ENCODE measurements at places on chromosomes 1 and 21.
A peak's percentile ranks its signal among the peaks of the same experiment; 100 is the strongest.

DNA sequence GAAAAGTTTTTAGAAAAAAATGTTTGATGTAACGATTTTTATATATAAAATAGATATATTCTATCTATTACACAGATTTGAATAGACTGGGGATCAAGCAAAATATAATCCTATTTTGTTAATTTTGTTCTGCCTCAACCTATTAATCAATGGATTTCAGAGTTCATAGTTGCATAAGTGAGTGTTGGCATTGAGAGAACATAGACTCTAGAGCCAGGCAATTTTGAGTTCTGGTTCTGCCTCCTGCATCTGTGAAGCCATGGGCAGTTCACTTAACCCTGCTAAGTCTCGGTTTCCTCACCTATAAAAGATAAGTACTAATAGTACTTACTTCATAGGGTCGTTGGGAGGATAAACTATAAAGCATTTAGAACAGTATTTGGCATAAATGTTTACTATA lies 13.6 kb upstream of the PKN2 start:
- no peak for DNase-seq

DNA sequence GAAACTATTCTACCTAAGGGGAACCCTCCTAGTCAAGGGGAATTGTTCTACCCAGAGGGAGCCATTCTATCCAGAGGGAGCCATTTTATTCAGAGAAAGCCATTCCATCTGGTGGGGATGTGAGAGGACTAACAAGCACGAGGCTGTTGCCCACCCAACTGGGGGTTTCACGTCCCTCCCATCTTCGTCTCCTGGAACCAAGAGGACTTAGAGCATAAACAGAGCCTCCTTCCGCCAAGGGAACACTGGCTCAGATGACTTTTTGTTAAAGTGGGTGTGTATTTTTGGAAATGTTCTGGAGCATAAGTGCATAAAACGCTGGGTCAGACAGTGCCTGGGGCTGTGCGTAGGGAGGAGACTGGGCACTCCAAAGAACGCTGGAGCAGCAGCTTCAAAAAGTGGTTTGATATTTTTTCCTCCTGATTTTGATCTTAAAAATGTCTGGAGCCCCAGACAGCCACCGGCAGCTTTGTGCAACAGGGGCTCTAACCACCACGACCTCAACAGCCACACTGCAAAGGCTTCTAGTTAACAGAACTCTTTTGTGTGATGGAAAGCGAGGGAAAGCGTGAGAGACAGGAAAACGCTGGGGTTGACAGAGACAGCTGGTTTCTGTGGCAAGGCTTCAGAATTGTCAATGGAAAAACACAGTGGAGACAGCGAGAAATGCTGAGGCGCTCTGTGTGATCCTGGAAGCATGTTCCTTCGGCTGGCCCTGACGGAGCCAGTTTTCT lies 363.6 kb upstream of the CAMK1G start:
- no peak for DNase-seq

DNA sequence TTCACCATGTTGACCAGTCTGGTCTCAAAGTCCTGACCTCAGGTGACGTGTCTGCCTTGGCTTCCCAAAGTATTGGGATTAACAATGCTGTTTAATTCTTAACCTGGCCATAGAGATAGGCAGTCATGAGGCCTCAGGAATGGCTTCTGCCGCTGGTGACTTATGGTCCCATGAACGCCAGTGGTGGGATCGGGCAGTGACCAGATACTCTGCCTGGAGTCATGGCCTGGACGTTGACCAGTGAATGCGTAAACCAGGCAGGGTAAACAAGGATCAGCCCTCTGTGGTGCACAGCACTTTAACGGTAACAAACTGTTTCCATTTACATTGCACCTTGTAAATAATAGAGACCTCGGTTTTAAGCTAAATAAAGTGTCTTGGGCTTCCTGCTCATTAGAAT lies 23.0 kb downstream of the MTARC1 start:
- no peak for DNase-seq

DNA sequence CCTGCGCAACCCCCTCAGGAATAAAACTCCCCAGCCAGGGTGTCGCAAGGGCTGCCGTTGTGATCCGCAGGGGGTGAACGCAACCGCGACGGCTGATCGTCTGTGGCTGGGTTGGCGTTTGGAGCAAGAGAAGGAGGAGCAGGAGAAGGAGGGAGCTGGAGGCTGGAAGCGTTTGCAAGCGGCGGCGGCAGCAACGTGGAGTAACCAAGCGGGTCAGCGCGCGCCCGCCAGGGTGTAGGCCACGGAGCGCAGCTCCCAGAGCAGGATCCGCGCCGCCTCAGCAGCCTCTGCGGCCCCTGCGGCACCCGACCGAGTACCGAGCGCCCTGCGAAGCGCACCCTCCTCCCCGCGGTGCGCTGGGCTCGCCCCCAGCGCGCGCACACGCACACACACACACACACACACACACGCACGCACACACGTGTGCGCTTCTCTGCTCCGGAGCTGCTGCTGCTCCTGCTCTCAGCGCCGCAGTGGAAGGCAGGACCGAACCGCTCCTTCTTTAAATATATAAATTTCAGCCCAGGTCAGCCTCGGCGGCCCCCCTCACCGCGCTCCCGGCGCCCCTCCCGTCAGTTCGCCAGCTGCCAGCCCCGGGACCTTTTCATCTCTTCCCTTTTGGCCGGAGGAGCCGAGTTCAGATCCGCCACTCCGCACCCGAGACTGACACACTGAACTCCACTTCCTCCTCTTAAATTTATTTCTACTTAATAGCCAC lies 696 bp downstream of the TGFB2 start:
- peak; percentile 70 for DNase-seq

GRCh38 chr1:230141797-230142607 lies 75.0 kb downstream of the GALNT2 start:
- DNase-seq = no peak

DNA sequence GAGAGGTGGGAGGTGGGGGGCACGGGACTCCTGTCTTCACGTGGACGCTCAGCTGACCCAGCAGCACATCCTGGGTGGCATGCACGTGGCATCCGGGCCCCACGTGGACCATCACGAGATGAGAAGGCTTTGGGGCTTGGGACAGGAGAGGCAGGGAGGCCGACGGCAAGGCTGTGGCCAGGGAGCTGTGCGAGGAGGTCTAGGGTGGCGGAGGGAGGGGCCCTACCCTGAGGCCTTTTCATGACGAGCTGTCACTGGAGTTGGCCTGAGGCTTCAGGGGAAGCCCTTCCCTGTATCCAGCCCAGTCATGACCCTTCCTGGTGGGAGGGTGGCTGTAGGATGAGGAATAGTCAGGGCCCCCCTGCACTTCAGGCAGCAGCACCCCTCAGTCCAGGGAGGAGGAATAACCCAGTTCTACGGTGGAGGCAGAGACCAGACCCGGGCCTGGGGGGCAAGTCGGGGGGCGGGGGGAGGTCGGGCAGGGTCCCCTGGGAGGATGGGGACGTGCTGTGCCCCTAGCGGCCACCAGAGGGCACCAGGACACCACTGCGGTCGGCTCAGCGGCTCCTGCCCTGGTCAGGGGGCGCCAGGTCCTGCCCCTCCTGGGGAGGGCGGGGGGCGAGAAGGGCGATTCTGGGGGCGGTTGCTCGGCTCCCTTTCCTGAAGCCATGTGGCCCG lies 2.0 kb upstream of the PERM1 start:
- DNase-seq = no peak

DNA sequence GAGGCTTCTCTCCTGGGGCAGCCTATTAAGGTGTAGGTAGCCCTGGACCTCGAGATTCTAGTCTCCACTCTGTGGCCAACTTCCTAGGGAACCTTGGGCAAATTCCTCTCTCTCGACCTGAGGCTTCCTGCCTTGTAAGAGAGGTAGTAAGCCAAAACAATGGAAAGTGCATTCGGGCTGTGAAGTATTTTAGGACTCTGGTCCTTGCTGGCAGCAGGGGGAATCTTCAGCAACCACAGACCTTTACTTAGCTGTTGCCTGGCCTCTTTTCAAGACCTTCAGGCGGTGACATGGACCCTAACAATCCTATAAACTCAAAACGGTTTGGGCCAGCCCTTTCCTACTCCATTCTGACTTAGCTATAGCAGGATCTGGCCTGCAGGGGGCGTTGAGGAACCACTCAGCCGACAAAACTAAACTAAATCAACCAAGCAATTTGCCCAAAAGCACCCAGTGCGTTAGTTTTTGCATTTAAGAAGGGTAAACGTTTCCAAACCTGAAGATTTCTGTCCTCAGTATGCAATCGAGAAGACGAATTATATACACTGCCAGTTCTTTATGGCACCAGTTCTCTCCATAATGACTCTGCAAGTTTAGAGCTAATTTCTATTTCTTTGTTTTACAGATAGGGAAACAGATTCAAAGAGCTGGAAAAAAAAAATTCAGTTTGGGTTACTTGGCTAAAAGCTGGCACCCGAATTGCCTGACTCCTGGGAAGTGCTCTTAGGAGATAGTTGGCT lies 10.9 kb upstream of the SESN2 start:
- peak; percentile 78 for DNase-seq

GRCh38 chr1:199460933-199461332 lies 566.6 kb upstream of the NR5A2 start:
- DNase-seq = peak; percentile 6

DNA sequence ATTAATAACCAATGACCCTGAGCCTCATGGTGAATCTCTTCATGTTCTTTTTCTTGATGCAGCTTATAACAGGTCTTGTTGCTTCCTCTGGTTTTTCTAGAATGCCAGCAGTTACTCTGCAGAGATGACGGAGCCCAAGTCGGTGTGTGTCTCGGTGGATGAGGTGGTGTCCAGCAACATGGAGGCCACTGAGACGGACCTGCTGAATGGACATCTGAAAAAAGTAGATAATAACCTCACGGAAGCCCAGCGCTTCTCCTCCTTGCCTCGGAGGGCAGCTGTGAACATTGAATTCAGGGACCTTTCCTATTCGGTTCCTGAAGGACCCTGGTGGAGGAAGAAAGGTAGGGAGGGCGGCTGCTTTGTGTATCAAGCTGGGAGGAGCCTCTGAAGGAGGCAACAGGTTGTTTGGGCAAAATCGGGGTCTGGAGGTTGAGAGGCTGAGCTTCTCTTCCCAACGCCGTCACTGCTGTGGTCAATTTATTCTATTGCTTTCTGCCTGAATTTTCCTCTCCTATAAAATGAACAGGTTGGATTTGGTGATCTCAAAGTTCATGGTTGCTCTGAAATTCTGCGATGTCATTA lies 6.7 kb downstream of the ABCG1 start:
- no peak for DNase-seq

- DNase-seq = peak; percentile 15
Measured at GRCh38 chr1:66831529-66832239, 30.6 kb upstream of the INSL5 start.

DNA sequence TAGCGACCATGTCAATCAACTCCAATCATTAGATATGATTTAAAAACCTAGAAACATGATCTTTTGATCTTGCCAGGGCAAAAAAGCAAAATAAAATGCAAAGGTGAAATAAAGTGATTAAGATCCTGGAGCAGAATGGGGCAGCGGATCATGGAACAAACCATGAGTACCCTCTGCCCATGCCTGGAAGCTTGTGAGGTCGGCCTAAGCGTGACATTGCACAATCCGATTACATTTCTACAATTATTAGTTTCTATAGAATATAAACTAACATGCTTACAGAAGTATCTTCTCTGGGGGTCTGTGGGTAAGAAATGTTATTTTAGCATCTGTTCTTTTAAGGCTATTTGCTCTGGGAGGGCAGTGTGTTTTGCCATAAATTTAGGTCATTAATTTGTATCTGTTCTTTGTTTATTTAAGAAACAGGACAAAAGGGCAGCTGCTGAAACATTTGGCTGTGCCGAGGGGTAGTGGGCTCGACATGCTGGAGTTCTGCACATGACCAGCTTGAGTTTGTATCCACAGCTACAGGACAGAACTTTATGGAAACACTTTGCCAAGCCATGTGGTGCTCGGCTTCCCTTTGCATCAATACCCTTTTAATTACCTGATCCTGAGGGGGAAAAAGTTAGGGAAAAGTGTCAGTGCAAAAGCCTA lies 55.9 kb downstream of the ZBTB18 start:
- no peak for DNase-seq

- DNase-seq = peak; percentile 40
Measured at GRCh38 chr1:111436726-111437125, 9.2 kb upstream of the OVGP1 start.

DNA sequence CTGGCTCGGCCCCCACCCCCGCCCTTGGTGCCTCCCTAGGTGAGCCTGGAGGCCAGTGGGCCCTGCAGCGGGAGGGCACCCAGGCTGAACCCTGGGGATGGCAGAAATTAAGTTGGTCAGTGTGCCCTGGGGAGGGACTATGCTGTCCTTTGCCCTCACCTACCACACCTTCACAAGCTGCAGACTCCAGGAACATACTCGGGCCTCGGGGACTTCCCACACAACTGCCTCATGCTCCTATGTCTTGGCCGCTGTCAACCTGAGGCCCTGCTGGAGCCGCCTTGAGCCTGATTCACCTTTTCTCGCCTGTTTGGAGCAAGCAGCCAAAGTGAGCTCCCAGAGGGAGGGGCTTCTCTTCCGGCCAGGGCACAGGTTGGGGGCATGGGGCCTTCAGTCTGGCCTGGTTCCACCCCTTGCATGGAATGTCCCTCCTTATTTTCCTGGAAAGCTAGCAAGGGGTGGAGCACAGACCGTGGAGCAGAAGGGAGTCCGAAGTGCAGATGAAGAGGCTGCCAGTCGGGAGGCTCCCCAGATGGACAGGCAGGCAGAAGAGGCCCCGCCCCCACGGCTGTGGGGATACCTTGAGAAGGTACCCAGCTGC lies 24.7 kb downstream of the KNCN start:
- no peak for DNase-seq

DNA sequence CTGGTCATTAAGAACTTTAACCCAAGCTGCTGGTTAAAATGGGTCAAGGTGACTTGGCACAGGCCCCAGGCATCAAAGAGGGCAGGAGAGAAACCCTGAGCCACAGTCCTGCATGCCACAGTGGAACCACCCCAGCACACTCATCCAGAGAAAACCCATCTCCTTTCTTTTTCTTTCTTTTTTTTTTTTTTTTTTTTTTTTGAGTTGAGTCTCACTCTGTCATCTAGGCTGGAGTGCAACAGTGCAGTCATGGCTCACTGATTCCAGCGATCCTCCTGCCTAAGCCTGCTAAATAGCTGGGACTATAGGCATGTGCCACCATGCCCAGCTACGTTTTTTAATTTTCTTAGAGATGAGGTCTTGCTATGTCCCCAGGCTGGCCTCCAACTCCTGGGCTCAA lies 109.2 kb upstream of the RAB4A start:
- DNase-seq = no peak

DNA sequence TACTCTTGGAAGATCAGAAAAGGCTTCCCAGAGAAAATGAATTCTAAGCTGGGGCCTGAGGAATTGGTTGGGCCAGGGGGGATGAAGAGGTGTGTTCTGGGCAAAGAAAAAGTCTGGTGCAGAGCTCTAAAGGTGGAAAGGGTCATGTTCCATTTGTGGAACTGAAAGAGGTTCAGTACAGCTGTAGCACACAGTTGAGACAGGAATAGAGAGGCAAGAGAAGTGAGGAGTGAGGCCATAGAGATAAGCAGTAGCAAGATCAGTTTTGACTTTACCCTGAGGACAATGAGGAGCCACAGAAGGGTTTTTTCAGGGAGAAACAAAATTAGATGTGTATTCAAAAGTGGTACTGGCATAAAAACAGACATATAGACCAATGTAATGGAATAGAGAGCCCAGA lies 30.3 kb upstream of the MUTYH start:
- no peak for DNase-seq

GRCh38 chr21:36028127-36029069 lies 31.9 kb downstream of the SETD4 start:
- DNase-seq = peak; percentile 67

Measured in fibroblast of skin of right quadriceps (primary cell).